ENCODE measurements at places on chromosomes 5 and 9.

GRCh38 chr9:115015018-115015635 is 84.7 kb upstream of the TNFSF8 start:
- DNase-seq: no peak

DNA sequence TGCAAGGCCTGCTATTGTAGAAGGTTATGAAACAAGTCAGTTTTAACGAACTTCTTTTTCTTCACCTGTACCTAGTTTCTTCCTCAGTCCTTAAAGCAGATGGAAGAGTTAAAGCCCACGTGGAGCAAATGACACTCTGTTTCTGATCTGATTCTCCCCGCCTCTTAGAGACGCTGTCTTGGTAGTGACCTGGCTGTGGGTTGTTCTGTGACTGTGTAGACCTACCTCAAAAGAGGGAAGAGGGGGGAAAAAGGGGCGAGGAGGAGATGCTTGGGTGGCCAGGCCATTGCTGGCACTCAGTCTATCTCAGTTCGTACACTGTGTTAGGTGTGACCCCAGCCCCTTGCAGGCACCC is 610 bp downstream of the GFRA3 start:
- no peak for DNase-seq

DNA sequence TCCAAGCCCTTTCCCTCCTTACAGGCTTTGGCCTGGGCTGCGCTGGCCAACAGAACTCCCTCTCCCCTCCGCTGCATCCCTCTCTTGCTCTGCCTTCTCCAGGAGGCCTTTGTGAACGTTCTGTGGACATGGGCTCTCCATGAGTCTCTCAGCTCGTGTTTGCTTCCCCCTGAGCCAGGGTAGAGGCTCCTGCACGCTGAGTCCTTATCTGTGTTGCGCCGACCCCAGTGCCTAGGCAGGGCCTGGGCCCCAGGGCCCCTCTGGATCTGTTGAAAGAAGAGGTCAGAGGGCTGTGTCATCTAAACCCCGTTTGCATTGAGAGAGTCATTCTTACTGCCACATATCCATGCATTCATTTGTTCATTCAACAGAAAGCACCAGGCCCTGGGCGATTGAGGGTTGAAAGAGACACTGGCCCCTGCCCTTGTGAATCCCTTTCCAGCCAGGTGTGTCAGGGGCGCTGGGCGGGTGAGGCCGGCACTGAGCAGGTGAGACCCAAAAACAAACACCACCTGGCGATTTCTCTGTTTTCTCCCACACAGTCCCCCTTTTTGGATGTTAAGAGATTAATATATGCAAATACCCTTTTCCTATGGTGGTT is 111.2 kb upstream of the IER5L start:
- DNase-seq: no peak

DNA sequence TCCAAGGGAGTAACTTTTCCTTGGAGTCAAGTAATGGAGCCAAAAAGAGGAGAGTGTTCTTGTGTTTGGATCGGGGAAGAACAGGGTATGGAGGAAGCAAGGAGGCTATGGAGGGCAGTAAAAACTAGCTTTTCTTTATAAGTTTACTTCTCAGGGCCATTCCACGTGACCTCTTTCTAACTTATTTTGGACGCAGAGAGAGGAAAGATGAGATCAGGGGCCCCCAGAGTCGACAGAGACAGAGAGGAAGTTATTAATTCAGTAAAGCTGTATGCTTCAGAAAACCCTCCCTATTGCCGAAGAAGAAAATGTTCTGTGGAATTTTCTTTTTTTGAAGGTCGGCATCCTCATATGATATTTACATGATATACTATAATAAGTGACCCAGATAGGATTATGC is 233.8 kb upstream of the MPDZ start:
- no peak for DNase-seq

DNA sequence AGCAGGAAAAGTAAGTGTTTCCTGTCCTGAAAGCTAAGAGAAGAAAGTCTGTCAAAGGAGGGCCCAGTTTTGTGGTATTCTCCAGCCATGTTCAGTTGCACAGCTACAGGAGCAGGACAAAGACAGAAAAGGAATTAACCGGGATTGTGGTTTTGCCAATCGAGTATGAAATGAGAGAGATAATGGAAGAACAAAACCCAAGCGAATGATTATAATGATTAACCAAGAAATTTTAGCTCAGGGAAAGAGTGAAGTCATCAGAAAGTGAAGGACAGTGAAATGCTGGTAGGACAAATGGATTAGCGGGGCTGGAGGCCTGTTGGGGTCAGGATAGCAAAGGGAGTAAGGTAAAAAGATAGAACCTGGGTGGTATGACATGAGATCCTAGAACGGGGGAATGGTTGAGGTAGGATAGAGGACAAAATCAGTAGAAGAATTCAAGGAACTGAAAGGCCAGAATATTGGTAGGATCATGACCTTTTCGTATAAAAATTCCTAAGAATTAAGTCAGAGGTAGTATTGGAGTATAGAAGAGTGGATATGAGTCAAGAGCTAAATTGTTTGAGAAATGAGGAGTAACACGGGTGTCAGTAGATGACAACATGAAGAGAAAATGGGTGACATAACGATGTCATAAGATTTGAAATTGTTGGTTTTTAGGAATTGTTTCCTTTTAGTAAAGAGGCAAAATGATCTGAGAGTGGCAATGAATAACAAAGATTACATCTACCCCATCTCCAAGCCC is 52.8 kb downstream of the DIAPH1 start:
- no peak for DNase-seq
